ENCODE measurements at places on chromosomes 6 and 20. TPM values are rescaled to one million over a fixed set of nuclear protein-coding genes. Genes with fewer than 3 reads are reported as not detected.

DNA sequence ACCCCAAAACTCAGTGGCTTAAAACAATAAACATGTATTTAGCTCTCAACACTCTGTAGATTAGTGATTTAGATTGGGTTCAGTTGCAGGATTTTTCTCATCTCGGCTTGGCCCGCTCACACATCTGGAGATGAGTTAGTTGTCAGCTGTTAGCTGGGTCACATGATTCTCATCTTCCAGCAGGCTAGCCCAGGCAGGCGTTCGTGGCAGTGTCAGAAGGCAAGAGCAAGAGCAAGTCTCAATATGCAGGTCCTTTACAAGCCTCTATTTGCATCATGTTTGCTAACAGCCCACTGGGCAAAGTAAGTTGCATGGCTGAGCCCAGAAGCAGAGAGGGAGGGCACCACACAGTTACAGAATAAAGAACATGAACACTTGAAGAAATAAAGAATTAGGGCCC, 83.6 kb upstream of the MYLIP start:
- ATAC-seq, result peak; percentile 85

DNA sequence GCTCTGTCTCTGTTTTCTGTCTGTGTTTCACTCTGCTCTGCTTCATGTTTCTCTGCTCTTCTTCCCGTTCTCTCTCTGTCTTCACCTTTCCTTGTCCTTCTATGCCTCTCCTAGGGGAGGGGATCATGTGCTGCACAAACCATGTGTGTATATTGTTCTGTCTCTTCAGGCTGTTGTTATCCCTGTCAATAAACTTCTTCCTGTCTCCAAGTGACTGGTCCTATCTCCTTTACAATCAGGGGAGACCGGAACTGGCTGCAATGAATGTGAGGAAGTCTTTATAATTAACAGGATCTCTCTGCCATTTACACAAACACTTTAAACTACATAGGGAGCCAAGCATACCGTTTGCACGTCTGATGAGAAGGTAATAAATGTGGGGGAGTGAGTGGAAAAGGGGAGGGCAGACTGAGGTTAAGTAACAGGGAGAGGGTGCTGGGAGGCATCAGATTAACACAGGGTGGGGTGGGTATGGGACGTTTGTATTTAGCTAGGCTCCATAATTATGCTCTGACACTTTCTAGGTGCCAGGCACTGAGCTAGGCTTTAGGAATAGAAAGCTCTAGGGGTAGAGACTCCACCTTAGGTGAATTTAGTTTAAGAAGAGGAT, 626.1 kb downstream of the DHX35 start:
- no peak for ATAC-seq

GRCh38 chr6:109091314-109092024, 3.2 kb downstream of the SESN1 start:
- ATAC-seq, result no peak

The C20orf96 gene
- 7.4 TPM for total RNA-seq

GRCh38 chr6:10237298-10238038, 177.4 kb downstream of the TFAP2A start:
- ATAC-seq, result peak; percentile 97

The KCNK5 gene
- total RNA-seq, result 3.1 TPM

GRCh38 chr6:52558266-52559000, 18.4 kb downstream of the TRAM2 start:
- peak; percentile 56 for ATAC-seq

DNA sequence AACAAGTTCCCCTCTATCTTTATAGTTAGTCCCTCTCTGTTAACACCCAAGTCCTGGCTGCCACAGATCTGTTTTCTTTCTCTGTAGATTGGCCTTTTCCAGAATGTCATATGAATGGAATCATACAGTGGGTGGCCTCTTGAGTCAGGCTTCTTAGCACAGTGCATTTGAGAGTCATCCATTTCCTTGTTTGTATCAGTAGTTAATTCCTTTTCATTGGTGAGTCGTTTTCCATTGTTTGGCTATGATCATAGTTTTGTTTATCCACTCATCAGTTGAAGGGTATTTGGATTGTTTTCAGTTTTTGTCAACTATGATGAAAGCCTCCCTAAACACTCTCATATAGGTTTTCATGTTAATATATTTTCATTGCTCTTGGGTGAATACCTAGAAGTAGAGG, 248.3 kb downstream of the ARID1B start:
- no peak for ATAC-seq

DNA sequence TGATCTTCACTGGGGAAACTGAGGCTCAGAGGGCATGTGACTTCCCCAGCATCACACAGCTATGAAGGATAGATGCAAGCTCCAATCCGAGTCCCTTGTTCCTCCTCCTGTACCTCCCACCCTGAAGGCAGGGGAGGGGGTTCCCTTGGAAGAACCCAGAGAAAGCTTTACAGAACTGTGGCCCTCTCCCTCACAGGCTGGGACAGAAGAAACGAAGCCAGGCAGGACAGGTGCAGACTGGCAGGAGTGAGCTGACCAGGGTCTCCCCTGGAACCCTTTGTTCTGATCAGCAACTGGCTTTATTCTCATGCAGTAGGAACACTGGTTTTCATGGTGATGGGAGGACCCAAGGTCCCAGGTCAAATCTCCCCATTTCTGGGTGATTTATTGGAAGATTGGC, 90.2 kb downstream of the TMEM242 start:
- ATAC-seq, result no peak

- ATAC-seq, result no peak
These were observed 7.6 kb upstream of the MAPK13 start for GRCh38 chr6:36122495-36123269.

The DEFB124 gene
- not detected for total RNA-seq

DNA sequence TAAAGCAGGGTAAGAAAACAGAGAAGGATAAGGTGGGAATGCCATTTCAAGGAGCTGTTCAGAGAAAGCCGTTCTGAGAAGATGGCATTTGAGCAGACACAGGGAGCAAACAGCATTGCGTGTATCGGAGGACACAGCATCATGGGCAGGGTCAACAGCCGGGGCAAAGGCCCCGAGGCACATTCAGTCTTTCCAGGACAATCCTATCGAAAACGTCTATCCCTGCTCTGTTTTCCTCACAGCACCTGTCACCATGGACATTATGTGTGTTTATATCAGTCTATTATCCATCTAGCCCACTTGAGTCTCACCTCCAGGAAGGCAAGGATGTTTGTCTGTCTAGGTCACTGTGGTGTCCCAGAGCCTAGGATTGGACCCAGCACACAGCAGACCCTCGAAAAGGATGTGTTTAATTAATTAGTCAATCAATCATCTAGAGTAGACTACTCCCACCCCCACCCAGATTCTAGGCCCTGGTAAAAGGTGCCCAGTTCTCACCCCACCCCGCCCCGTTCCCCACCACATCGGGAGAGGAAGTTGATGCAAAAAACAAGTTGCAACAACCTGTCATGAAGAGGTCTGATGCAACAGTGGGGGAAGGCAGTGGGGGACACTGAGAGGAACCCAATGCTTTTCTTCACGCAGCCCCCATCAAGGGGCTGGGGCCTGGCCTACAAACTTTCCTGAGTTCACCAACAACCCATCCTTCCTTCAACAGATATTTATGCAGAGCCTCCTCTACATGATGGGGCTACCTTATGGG, 66.6 kb downstream of the PREX1 start:
- no peak for ATAC-seq

DNA sequence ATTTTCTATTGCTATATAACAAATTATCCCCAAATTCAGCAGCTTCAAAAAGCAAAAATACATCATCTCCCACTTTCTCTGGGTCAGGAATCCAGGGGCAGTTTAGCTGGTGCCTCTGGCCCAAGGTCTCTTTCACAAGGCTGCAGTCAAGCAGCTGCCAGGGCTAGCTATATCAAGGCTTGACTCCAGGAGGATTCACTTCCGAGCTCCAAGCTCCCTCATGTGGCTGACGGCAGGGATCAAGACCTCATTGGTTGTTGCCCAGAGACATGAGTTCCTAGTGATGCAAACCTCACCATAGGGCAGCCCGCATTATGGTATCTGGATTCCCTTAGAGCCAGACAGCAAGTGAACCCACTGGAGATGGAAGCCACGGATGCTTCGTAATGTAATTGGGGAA, 1.3 kb upstream of the VNN1 start:
- no peak for ATAC-seq

DNA sequence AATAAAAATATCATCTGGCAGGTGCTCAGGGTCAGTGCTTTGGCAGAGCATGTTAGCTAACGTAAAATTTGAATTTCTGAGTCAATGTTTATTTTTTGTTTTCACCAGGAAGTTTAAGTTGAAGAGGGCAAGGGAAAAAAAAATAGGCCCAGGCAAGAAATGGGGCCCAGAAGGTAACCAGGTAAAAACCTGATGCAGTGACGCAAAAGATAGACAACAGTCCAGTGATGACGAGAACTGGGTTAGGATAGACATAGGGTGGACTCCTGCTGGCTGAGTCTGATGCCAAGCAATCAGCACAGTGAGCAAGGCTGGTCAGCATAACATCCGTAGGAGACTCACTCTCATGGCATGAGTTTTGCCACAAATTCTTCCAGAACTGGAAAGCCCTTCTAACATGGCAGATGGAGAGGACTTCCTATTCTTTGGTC, 42.2 kb downstream of the ZHX3 start:
- no peak for ATAC-seq

- no peak for ATAC-seq
These were observed 122.9 kb downstream of the ZMYND8 start for GRCh38 chr20:47233333-47234188.

DNA sequence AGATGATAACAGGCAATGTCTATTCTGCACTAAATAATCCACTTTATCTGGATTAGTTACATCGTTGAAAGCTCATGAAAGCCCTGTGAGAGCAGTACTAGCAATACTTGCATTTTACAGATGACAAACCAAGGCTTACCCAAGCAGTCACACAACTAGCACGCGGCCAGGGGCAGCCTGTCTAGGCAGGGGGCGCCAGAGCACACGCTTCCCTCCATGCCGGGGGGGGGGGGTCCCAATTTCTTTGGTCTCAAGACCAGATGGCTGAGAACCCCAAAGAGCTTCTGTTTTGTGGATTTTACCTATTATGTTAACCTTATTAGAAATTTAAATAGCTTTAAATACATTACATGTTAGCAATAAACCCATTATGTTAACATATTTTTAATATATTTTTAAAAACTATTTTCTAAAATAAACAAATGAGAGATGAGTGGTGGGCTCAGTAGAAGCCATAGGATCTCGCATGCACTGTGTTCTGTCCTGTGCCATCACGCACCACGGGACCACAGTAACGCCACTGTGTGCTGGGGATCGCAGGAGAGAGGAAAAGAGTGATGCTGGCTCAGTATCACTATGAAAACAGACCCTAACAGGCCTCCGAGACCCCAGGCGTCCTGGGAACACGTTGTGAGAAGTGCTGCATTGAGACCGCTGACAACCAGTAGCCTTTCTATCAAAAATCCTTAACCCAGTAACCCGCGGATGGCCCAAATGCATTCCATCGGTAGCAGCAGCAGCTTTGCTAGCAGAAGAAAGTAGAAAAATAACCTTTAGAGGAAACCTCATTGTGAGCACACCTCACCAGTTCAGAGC, 5.3 kb upstream of the PRR18 start:
- peak; percentile 63 for ATAC-seq

The TAF8 gene
- total RNA-seq, result 5.2 TPM

The CYP39A1 gene
- 4.0 TPM for total RNA-seq

The SPEF1 gene
- total RNA-seq, result 0.64 TPM

DNA sequence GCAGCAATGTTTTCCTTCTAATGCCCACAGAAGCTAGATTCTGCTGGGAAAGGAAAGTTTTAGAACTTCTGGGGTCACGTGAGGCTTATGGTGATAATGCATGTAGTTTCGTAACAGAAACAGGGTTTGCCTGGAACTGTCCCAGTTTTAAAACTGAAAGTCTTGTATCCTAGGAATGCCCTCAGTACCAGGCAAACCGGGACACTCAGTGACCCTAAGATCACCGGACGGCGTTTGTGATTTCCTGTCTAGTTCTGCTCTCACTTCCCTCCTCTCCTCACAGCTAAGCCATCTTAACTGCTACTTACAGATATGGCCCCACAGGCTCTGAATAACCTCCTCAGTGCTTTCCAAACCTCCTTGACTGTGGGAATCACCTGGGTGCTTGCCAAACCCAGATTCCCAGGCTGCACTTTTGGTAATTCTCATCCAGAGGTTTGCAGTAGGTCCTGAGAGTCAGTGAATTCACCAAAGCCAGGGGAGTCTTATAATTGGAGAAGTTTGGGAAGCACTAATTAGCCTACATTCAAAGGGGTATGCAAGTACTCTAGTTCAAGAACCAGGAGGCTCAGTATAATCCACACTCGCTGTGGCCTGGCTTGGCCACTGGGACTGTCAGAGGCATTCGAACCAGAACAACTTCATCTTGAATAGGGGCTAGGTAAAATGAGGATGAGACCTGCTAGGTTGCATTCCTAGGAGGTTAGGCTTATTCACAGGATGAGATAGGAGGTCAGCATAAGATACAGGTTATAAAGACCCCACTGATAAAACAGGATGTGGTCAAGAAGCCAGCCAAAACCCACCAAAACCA, 231.6 kb upstream of the MYLIP start:
- peak; percentile 31 for ATAC-seq

GRCh38 chr20:39823224-39823623, 861.1 kb downstream of the DHX35 start:
- ATAC-seq, result no peak

GRCh38 chr20:60470366-60470765, 512.1 kb downstream of the CDH26 start:
- ATAC-seq, result no peak

GRCh38 chr6:138382498-138383265, 5.0 kb downstream of the SMIM28 start:
- no peak for ATAC-seq

The PDYN gene
- total RNA-seq, result not detected

GRCh38 chr6:68642081-68642480, 7.0 kb downstream of the ADGRB3 start:
- no peak for ATAC-seq

- ATAC-seq, result peak; percentile 74
These were observed 44.4 kb downstream of the DSTN start for GRCh38 chr20:17614176-17614811.

DNA sequence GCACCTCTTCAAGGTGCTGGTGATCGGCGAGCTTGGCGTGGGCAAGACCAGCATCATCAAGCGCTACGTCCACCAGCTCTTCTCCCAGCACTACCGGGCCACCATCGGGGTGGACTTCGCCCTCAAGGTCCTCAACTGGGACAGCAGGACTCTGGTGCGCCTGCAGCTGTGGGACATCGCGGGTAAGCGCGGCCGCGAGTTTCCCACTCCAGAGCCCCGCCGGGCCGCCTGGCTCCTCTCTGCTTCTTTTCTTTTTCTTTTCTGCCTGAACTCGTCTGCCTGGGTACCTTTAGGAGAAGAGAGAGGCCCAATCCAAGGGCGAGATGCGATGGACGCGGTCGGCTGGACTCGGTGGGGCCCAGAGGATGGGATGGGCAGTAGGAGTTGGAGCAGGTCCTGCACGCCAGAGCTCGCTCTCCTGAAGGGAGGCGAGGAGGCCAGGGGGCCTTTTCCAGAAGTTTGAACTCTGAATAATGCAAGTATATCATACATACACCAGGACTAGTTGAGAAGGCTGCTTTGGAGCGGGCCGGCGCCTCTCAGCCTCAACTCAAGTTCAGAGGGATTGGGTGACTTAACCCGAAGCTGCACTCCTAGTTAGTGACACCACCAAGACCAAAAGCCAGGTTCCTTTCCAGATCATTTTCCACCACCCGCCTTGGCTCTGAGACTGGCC, 445 bp downstream of the RAB32 start:
- ATAC-seq, result peak; percentile 55
